Hematopoietic multipotent progenitor cell treated with erythropoietin and hydrocortisone succinate and interleukin-3 and kit ligand, for 6 days (in vitro differentiated cells): ENCODE measurements at places on chromosomes 7 and 10.

DNA sequence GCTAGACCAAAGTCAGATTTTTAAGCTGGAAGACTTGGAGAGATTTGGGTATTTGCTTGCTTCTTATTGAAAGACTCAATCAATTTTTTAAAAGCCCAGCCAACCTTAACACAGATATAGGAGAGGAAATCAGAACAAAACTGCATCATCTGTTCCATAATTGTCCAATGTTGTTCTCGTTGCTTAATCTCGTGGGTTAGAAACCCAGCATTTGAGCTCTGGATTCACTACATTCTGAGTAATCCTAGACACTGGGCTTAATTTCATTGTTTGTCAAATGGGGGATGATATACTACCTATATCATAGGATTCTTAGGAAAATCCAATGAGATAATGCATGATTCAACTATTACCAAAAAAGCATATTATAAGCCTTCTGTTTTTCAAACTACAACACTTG is 48.9 kb downstream of the CALD1 start:
- DNase-seq, result no peak

DNA sequence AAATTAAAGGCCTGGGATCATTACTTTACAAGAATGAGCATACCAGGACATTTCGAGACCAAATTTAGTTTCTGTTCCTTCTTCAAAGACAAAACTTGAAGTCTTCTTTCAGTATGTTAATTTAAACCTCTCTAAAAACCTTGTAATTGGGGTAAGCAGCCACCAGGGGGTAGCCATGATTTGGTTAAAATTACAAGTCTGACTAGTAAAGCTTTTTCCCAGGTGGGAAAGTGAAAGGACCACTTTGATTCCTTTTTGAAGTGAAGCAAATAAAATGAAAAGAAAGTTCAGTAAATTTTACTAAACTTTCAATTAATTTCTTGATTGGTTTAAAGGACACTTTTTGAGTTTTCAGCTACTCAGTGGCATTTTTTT is 294.3 kb downstream of the BBS9 start:
- DNase-seq, result peak; percentile 39

- DNase-seq, result peak; percentile 65
These were observed 677 bp downstream of the SKAP2 start for GRCh38 chr7:26863518-26864308.

- no peak for DNase-seq
These were observed 230.0 kb downstream of the PHF14 start for GRCh38 chr7:11203683-11204082.

DNA sequence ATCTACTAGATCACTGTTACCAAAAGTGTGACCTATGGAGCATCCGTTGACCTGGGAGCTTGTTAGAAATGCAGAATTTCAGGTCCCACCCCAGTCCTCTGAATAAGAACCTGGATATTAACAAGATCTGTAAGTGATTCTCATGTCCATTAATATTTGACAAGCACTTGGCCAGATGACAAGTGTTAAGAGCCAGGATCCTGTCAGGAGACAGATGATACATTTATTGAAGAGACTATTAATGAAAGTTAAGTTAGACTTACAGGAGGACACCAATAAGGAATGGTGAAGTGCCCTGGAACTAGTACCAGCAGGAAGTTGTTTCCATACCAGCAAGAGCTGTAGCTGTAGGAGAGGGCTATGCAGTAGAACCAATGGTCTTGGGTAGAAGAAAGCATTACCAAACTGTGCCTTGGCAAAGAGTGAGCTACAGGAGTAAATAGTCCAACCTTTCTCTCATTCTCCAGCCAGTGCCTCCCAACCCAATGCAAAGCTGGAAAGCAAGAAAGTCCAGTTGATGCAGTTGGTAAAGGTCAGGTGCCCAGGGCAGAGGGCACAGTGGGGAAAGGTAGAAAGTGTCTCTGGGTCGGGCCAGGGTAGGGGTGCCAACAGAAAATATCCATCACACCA is 35.3 kb upstream of the ADD3 start:
- no peak for DNase-seq

GRCh38 chr10:46293228-46293627 is 6.4 kb downstream of the ANTXRL start:
- DNase-seq, result no peak

DNA sequence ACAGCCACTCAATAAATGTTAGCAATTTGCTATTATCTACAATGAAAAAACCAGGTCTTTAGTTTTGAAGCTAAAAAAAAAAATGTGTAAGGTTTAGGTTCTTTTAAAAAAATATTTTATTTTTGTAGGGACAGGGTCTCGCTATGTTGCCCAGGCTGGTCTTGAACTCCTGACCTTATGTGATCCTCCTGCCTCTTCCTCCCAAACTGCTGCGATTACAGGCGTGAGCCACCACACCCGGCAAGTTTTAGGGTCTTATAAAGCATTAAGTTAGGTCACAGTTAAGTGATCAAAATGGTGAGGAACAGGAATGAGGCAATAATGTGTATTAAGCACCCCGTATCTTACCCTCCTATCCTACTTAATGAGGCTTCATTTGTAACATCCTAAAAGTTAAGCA is 774 bp downstream of the SEM1 start:
- DNase-seq, result no peak

GRCh38 chr10:101576211-101576863 is 11.7 kb downstream of the POLL start:
- peak; percentile 74 for DNase-seq

GRCh38 chr7:53672681-53673080 is 637.2 kb downstream of the POM121L12 start:
- DNase-seq, result no peak

DNA sequence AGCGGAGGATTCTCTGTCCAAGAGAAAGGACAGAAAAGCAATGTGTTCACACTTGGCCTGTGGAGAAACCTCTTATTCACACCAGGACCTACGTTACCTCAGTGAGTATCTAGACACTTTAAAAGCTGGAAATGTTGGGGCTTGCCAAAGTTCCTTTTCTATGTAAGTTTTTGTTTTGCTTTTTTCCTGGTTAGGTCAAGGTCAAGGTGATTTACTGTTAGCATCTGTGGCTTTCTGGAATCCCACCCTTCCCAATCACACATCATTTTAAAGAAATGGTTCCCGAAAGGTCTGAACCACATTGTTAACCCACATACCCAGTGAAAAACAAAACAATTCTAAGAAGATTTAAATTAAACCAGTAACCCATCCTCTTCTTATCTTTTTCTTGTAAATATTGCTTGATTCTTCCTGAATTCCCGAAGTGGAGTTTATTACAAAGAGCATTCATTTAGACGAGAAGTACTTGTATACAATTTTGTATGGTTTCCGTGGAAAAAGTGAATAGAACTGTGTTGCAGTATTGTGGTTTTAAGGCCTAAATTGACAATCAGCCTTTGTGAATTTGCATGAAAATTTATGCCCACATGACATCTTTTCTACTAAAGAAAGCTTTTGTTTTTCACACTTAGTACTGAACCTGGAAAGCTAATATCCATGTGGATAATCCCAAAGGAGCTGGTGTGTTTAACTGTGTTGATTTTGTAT is 827.0 kb upstream of the IGFBP3 start:
- no peak for DNase-seq

DNA sequence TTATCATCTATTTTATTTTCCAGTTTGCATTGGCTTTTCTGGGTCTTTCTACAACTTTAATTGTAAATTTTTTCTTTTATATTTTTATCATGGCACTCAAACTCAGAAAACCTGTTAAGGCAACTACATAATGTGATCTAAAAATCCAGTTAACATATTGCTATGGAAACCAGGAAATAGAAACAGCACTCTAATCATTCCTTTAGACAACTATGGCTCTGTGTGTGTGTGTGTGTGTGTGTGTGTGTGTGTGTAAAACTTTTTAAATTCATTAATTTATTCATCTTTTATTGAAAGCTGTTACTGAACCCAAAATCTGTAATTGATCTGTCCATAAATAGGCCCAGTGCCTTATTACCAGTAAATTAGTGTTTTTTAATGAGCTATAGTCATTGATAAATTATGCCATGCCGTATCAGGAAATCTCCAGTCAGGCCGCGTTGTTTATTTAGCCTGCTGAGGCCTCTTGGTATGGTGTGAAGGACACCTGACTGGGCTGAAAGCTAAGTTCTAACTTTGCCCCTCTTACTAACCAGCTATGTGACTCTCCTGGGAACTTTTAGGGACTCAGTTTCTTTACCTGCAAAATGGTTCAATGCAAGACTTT is 1.5 kb upstream of the MET start:
- no peak for DNase-seq

GRCh38 chr10:85649461-85649860 is 717.1 kb downstream of the GRID1 start:
- no peak for DNase-seq

- peak; percentile 66 for DNase-seq
These were observed 775 bp downstream of the STARD3NL start for GRCh38 chr7:38178695-38179344.

DNA sequence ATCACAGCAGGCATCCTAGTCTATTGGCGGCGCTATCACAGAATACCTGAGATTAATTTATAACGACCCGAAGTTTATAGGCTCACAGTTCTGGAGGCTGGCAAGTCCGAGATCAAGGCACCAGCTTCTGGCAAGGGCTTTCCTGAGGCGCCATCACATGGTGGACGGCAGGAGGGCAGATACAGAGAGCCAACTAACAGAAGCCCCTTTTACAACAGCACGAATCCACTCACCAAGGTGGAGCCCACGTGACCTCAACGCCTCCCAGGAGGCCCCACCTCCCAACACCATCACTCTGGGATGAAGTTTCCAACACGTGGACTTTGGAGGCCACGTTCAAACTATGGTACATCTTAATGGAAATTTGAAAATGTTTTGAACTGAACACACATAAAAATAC is 255.3 kb downstream of the ELFN1 start:
- DNase-seq, result peak; percentile 58

GRCh38 chr7:139641337-139641992 is 118.0 kb downstream of the CLEC2L start:
- DNase-seq, result no peak

DNA sequence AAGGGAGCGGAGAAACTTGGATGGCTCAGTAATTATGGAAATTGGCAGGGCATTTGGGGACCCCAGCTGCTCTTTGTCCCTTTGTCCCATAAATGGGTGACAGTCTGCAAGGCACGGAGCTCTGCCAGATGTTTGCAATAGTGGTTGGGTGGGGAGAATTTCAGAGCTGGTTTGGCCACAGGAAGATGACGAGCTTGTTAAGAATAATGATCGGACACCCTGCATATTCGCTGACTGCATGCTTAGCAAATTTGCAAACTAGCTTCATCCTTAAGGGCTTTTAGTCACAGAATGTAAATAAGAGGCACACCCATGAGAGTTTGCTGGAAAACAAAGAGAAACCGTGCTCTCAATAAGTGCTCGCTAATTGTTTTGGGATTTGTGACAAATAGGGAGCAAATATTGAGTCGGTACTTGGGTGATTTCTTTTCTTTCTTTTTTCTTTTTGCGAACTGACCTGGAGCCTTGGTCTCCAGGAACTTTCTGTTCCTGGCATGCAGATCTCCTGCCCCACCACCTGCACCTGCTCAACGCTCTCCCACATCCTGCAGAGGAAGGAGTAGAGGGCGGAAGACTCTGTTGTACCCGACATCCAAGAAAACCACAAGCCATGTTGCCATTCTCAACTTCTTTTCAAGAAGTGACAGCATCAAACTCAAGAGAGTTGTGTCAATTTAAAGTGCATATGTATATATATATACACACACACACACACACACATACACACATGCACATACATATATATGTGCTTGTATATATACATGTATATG is 238.9 kb downstream of the CAMK1D start:
- peak; percentile 24 for DNase-seq

GRCh38 chr10:60777696-60778213 is 523 bp upstream of the CDK1 start:
- DNase-seq, result no peak

- DNase-seq, result peak; percentile 22
These were observed 26.1 kb downstream of the ENKUR start for GRCh38 chr10:24989867-24990266.

GRCh38 chr10:25505466-25505865 is 330.7 kb downstream of the GPR158 start:
- DNase-seq, result no peak

- DNase-seq, result peak; percentile 71
These were observed 21.7 kb upstream of the MACC1 start for GRCh38 chr7:20238754-20239324.

- DNase-seq, result peak; percentile 83
These were observed 143.1 kb upstream of the STK17A start for GRCh38 chr7:43439631-43440401.

DNA sequence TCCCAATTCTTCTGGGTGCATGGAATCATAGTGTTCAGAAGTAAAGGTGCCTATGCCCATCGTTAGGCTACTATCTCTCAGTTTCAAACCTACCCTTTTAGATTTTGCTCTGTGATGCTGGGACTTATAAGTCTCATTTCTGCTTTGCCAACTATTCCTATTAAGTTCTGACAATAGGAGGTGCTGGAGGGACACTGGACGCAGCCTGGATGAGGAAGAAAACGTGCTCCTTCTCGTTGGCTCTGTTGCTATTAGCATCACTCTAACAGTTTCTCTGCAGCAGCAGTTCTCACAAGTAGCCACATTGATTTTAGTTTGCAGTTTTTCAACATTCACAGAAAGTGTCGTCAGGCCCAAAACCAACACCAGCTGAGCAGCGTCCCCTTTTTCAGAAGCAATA is 72.4 kb downstream of the ABCC2 start:
- peak; percentile 30 for DNase-seq

DNA sequence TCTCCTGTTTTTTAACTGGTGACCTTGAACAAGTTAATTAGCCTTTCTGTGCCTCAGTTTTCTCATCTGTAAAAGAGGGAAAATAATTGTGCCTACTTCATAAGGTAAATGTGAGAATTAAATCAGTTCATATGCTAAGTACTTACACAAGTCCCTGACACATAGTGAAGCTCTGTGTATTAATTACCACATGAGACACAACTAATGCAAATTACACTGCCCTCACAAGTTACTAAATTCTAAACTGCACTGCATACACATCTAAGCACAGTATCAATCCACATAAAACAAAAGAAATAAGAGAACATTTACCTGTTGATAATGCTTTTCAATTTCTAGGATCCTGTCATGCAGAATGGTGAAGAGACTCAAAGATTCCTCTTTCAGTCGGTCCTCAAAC is 22.5 kb downstream of the C10orf67 start:
- DNase-seq, result no peak

GRCh38 chr7:28570113-28570969 is 158.0 kb downstream of the CREB5 start:
- no peak for DNase-seq

DNA sequence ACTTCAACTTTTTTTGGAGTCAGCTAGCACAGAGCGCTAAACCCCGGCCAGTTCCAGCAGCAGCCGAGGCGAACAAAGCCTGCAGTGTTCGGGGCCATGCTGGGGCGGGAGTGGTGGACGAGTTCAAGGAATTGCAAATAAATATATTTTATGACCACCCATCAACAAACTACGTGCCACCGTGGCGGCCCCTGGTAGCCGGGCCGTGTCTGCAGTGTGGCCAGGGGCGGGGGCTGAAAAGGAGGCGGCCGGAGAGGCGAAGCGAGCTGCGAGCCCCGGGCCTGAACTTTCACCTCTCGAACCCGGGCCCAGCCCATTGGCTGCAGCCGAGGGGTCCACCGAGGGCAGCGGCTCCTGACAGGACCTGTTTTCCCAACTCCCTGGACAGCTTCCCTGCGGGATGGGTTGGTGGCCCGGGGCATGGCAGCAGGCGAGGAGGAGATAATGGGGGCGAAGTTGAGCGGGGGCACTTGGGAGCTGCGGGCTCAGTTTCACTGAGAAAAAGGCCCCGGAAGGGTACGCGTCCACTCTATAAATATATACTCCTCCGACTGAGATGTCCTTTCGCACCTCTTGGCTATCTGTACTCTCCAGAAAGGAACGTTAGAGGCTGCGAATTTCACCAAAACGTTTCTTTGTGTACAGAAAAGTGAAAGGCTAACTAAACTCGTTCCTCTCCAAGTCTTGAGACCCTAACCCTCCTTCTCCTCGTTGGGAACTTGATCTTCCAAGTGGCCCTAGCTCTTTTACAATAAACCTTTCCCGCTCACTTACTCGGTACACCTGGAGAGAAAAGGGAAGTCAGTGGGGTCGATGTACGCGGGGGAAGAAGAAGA is 164.6 kb upstream of the PPP1R3A start:
- DNase-seq, result peak; percentile 2
